ENCODE measurements at places on chromosomes 16 and 17. TPM values are rescaled to one million over a fixed set of nuclear protein-coding genes. Genes with fewer than 3 reads are reported as not detected.

GRCh38 chr17:20961586-20961985 is 81.2 kb downstream of the USP22 start:
- no peak for DNase-seq

DNA sequence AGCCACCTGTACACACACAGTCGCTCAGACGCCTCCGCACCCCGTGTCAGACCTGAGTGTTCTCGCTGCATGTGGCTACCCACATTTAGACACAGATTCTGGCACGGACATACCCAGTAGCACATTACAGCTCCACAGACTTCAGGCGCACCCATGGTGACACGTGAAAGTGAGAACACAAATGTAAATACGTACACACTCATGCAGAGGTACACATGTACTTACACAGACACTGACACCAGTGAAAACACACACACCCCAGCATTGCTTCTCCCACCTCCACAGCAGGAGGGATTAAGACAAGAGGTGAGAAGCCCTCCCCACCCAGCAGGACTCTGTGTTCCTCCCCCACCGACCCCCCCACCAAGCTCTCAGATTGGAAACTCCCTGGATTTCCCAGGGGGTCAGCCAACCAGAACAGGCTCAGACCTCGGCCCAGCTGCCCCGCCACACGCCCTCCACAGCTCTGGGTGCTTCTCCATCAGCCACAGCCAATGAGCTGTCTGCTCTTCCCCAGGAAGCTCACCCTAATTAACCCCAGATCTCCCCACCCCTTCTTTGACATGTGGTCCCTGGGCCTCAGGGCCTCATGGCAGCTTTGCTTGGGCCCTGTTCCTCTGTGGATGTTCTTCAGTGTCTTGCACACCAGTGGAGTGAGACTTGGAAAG is 5.3 kb upstream of the FOXN1 start:
- DNase-seq, result no peak

VAT1L gene
- not detected for total RNA-seq

DNA sequence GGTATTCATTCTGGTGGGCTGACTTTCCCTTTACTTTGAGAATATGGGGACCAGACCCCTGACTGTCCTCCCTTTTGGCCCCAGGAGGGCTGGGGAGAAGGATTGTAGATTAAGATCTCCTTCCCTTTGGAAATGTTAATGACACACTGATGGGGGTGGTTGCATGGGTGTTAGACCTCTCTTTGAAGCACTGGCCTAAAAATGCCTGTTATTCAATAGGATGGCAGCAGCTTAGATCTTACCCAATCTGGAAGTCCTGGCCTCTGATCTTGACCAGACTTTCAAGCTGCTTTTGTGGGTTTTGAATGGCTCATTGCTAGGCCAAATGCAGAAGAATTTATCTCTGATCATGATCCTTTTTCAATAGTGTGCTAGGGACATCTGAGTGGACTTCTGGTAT is 25.7 kb downstream of the MAP3K3 start:
- DNase-seq, result no peak

DNA sequence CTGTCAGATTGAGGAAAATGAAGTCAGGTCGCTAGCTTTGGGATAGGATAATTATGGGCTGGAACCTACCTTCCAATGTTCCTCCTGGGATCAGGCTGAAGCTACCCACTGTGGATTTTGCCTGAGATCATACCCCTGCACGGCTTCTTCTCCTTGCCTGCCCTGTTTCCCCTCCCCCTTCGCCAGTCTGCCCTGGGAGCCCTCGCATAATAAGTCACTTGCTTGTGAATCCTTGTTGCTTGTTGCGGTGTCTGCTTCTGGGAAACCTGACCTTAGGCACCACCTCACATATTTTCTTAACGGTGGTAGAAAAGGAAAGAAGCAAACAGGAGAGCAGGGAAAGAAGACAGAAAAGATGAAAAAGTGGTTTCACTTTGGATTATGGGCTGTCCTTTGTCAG is 13.3 kb upstream of the PMP22 start:
- DNase-seq, result no peak
